GM12864 (cell line): ENCODE measurements at places on chromosomes 1 and 21.

DNA sequence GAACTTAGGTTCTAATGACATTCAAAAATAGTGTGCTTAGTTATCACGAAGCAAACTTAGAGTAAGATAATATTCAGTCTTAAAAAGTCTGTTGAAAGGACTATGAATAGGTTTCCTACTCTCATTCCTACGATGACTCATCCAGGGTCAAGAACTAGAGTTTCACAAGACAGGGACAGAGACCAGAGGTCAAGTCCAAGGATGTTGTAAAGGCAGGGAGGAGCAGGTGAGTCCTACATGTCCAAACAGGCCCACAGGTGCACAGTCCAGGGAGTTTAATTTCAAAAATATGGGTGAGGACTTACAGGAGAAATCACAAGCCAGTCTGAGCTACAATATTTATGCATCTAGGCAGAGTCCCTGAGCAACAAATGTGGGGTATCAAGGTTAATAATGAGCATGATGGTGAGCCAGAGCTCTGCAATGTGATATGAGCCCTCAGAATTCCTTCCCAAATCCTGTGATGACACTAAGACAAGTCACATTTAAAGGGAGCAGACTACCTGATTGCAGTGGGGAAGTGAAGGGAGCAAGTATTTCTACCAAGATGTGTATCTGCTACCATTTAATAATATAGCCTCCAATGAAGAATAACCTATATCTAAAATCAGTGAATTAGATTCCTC, 100.0 kb upstream of the NRIP1 start:
- no peak for DNase-seq

- no peak for DNase-seq
Observed at GRCh38 chr1:225601902-225602589, 50.9 kb downstream of the ENAH start.

DNA sequence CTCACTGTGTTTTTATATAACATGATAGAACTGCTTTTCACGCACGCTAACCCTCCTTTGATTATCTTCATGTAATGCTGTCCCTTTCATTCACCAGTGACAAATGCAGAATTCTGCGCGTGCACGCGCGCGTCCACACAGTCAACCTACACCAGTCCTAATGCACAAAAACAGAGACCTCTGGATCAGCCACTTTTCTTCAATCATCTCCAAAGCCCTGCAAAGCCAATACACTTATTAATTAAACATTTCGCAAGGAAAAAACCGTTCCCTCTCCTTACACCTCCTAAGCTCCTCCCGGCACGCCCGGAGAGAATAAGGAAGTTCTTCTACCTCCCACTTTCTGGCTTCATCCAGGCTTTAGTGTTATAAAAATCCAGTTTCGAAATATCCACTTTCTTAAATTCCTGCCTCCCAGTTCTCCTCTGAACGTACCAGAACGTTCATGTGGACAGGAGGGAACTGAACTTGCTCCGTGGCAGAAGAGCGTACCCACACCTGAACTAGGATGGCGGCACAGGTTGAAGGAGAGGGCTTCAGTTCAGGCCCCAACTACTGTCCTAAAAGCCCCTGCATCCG, 4.6 kb downstream of the LMX1A start:
- no peak for DNase-seq

GRCh38 chr21:37909936-37910335, 6.3 kb downstream of the KCNJ6 start:
- DNase-seq: no peak

- no peak for DNase-seq
Observed at GRCh38 chr1:246786606-246787238, 62.5 kb downstream of the SCCPDH start.

DNA sequence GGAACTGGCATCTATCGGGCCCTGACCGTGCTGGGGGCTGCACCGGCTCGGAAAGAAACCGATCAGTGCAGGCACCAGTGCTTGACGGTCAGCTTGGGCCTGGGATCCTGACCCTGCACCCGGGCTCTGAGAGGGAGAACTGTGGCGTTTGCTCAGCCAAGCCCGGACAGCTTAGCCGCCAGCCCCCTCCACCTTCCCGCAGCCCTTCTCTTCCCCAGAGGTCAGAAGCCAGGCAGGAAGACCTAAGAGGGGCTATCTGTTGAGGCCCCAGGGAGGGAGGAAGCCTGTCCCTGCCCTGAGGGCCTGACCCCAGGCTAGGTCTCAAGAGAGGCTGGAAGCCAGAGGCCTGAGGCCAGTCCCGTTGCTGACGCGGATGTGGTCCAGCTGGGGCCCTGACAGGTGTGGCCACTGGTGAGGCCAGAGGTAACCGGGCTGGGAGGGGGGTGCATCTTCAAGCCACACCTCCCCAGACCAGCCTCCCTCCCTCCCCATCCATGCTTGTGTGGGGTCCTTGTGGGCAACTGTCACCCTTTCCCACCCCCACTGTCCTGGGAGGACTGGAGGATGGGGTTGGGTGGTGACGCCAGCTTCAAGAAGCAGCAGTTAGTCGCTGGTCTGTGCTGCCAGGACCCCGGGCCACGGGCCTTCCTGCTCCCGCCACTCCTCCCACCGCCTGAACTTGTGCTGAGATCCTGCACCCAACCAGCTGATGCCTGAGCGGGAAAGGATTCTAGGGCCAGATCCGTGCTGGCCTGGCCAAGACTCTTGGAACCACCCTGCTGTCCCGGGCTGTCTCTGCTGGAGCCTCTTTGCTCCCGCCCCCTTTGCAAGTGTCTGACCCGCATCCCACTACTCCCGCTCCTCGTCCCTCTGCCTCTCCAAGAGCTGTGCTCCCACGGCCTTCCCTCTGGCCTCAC, 2.6 kb upstream of the DVL1 start:
- DNase-seq: no peak

DNA sequence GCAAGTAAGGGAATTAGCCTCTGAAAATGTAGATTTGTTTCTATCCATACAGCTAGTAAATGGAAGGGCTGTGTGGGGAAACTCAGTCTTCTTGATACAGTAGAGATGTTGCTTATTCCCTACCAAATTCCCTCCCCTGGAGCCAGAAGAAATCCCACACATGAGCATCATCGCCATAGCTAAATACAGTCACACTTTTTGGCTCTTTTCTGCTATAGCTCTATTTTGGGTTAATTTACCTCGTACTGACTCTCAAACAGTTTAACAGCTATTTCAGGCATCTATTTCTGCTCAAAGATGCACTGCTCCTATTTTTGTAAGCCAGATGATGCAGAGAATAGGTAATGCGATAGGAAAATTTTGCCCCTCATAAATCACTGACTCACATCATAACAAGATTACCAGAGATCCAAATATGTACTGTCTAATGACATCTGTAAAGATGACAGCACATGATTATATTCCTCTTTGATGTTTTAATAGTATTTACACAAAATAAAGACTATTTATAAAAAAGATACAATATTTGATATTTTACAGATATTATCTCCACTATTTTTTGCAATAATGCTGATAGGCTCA, 58.6 kb downstream of the XCL1 start:
- DNase-seq: no peak

GRCh38 chr1:165168467-165168866, 188.0 kb downstream of the LMX1A start:
- no peak for DNase-seq

DNA sequence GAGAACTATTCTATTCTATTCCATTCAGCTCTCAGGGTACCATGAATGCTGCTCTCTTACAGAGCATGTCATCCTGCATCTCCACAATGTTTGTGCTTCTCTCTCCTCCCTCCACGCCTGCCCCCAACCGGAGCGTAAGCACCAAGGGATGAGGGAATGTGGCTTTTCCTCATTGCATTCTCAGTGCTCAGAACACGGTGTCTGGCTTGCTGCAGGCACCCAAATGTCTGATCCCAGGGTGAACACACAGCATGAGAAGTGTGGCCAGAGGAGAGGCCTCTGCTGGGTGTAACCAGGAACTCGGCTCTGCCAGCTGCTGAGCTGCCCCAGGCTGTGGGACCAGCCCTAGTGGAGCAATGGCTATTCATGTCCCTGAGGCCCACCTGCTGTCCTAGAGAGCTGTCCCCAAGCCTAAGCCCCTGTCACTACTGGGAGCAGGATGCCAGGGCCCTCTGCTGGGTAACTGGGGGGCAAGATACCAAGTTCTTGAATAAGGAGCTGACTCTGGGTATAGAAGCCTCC, 38.3 kb downstream of the OLFML2B start:
- no peak for DNase-seq

DNA sequence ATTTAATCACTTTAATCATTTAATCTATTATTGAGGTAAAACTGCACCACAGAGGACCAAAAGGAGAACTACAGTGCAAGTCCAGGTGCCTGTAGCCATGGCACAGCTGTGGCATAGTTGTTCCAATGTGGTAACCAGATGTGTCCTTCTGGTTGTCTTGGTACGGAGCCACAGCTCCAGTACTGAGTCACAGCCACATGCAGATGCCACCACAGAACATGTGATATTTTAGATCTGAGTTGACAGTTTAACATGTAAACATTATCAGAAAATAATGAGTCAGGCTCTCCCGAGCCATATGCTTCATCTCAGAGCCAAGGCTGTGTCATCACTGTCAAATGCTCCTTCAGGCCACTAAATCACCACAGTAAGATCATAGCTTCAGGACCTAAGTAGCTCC, 56.4 kb upstream of the RGS7 start:
- no peak for DNase-seq

DNA sequence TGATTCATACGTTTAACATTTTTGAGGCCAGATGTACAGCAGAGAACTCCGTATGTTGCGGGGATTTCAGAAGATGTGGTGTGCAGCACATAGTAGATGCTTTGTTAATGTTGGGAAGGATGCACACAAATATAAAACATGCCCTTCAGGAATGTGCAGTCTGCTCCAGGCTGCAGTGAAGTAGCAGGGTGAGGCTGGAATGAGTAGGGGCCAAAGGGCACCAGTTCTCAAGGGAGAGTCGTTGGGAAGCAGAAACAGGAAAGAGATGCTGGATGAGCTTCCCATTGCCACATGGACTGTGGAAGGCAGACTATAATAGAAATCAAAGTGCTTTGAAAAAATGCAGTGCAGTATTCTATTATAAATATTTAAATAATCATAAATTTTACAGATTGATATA, 126.9 kb downstream of the NOS1AP start:
- DNase-seq: no peak

DNA sequence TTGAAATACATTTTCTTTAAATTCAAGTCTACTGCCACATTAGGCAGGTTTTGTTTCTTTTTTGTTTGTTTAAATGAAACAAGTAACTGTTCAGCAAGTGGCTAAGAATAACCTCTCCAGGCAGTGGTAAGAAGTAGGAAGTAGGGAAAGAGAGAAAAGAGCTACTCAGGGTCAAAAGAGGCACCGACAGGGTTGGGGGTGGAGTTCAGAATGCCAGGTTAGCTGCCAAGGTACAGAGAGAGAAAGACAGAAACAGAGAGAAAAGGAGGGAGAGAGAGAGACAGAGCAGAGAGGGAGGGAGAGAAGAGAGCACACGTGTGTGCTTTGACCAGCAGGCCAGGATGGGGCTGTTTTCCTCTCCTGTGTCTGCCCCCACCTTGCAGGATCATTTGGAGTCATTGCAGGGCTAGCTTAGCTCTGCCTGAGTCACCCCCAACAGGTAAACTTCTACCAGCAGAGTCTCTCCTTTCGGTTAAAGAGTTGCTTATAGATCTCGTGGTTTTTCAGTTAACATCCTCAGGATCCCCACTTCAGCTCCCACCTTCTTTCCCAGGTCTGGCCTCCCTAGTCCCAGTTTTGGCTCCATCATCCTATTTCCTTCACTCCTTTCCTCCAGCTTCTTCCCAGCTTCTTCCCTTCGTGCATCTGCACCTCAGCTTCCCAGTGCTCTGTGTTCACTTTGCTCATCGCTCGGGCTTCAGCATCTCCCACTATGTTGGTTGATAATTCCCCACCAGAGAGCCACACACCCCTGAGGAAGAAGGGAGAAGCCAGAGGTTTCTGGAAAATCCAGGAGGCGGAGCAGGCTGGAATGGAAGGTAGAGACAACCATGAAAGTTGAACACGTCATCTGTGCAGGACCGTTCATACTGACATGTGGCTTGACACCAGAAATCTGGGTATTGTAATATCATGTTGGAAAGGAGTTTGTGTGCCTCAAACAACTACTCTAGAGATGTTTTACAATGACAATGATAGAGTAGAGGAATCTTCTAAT, 21.8 kb upstream of the RAB4A start:
- DNase-seq: no peak

GRCh38 chr1:6414443-6414844, 5.3 kb downstream of the HES2 start:
- DNase-seq: peak; percentile 39

- no peak for DNase-seq
Observed at GRCh38 chr1:104855550-104855949, 1105.9 kb downstream of the AMY1C start.

GRCh38 chr21:39263372-39263771, 50.1 kb downstream of the BRWD1 start:
- no peak for DNase-seq

GRCh38 chr1:3320246-3321152, 134.0 kb upstream of the ARHGEF16 start:
- DNase-seq: no peak

GRCh38 chr1:22239378-22239777, 96.5 kb upstream of the WNT4 start:
- no peak for DNase-seq

DNA sequence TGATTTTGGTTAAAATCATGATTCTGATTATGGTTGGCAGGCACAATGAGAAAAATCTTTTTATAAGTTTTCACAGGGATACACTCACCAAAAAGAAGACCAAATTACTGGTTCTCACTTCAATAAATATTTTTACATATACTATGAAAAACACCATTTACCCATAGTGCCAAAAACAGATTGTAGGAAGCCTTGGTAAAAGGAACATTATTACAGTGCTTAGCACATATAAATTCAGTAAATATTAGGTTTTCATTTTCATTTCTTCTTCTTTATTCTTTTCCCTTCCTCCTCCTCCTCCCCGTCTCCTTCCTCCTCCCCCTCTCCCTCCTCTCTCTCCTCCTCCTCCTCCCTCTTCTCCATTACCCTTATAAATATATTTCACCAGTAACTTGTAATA, 15.8 kb upstream of the SPAG17 start:
- no peak for DNase-seq

DNA sequence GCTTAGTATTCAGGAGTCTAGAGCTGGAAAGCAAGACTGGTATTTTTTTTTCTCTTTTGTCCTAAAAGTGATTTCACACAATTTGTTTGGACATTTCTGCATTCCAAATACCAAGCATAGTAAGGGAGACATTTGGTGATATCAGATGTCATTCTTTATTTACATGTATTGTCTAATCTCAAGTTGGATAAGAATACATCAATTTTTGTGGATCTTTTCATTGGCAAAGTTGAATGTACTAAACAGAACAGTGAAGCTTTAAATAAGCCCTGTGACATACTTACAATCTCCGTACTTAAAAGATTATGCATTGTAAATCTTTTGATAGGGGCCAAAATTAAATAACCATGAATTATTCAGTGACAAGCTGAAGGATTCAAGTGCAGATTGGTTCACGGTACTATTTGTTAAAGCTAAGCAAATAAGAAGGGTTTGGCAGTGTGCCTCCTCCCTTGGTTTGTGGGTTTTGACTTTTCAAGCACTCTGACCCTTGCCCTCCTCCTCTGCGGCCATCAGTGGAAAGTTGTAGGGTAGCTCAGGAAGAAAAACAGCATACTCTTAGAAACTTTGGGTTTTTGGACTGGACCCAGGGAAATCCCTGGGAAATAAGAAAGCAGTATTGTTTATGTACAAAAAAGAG, 663.7 kb downstream of the ADGRL2 start:
- DNase-seq: no peak

- DNase-seq: no peak
Observed at GRCh38 chr21:34623516-34623915, 8.6 kb upstream of the RCAN1 start.

- no peak for DNase-seq
Observed at GRCh38 chr1:205026181-205026580, 16.8 kb upstream of the CNTN2 start.

- DNase-seq: no peak
Observed at GRCh38 chr1:85836736-85837135, 128.5 kb upstream of the ZNHIT6 start.

- no peak for DNase-seq
Observed at GRCh38 chr21:45985471-45986315, 4.1 kb downstream of the COL6A1 start.
